ENCODE measurements at places on chromosomes 16 and 17.

GRCh38 chr16:87245511-87245910 is 71.7 kb downstream of the C16orf95 start:
- DNase-seq: no peak

DNA sequence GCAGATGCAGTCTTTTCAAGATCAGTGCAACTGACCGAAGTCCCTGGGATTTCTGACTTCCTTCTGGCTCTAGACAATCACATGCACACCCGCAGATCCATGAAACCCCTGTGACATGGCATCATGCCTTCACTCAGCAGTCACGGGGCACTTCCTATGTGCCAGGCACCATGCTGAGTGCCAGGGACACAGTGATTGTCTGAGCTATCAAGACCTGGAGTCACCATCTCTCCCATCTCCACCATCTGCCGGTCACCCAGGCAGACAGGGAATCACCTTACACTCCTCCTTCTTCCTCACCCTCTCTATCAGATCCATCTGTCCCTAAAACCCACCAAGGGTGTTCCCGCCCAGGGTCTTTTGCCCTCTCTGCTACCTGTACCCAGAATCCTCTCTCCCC is 5.3 kb downstream of the BEAN1 start:
- no peak for DNase-seq

DNA sequence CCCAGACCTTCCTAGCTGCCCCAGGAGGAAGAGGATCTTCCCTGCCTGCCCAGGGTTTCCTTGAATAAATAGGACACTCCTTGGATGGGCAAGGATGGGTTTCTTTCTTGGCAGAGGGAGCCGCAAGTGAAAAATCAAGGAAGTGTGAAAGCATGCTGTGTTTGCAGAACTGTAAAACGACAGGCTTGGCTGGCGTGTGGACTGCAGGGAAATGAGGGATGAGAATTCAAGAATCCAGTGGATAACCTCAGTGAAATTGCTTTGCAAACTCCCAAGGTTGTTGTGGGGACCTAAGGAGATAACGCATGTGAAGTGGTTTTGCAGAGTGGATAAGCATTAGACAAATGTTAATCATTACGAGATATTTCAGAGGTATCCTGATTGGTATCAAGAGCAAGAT is 20.4 kb downstream of the GPR139 start:
- no peak for DNase-seq

GRCh38 chr17:36142235-36142634 is 34.2 kb downstream of the TBC1D3B start:
- peak; percentile 9 for DNase-seq

DNA sequence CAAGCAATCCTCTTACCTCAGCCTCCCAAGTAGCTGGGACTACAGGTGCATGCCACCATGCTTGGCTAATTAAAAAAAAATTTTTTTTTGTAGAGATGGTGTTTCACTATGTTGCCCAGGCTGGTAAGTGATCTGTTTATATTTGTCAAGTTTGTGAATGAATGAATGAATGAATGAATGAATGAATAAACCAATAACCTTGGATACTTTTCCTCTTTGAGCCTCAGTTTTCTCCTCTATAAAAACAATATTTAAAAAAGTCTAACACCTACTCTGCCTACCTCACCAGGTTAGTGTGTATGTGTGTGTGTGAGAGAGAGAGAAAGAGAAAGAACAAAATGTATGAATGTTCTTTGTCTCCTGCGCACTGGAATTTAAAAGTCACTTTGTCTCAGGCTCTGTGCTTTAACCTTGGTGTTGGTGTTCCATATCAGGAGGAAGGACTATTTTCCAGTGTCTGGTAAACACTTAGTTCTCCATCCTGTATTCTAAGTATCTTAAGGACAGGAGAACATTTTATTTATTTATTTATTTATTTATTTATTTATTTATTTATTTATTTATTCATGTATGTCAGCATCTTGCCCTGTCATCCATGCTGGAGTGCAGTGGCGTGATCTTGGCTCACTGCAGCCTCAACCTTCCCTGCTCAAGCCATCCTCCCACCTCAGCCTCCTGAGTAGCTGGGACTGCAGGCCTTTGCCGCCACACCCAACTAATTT is 27.1 kb downstream of the CHD9 start:
- no peak for DNase-seq

DNA sequence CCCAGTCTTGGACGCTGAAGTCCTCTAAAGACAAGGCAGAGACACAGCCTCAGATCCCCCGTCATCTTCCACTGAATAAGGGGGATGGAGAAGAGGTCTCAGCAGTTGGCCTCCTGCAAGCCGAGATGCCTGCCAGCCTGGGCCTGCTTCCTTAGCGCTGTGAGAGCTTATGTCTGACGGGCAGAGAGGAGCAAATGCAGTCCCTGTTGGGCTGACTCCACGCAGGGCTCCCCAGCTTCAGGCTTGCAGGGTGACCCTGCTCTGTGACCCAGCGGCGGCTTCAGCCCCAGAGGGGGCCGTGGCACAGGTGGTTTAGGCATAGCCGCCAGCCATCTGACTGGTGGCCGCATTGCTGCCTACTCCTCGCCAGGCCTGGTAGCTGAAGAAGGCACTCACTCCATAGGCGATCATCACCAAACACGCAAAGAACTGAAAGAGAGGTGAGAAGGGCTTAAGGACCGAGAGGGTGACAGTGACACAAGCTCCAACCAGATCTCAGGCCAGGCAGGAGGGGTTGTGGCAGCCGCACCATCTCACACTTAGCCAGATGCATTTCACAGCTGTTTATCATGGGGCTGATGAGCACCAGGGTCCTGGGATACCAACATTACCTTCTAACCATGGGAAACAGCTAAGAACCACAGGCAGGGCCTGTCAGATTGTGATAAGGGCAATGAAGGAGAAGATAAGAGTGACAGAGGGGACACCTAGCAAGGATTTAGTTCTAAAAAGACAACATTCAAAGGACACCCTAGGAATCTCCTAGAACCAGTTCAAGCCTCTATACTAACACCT is 11.7 kb downstream of the ARL2BP start:
- DNase-seq: peak; percentile 27

DNA sequence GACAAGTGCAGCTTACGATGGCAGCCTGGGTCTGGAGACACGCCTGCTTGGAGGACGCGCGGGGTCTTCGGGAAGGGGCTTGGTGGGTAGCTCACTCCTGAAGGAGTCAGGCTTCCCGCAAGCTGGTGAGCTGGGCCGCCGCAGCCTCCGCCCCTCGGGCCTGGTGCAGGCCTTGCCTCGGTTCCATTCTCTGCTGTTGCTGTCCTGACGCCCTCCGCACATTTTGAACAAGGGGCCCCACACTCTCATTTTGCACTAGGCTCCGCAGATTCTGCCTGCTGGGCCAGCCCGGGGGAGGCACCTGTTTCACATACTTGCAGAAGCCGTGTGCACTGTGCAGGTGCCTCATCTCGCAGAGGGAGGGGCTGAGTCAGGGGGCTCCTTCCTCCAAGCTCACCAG is 31.9 kb upstream of the CBX4 start:
- no peak for DNase-seq

- DNase-seq: peak; percentile 30
Measured at GRCh38 chr17:55436224-55437158, 14.9 kb upstream of the MMD start.

GRCh38 chr17:35743626-35744328 is 9.3 kb downstream of the GAS2L2 start:
- DNase-seq: peak; percentile 67

DNA sequence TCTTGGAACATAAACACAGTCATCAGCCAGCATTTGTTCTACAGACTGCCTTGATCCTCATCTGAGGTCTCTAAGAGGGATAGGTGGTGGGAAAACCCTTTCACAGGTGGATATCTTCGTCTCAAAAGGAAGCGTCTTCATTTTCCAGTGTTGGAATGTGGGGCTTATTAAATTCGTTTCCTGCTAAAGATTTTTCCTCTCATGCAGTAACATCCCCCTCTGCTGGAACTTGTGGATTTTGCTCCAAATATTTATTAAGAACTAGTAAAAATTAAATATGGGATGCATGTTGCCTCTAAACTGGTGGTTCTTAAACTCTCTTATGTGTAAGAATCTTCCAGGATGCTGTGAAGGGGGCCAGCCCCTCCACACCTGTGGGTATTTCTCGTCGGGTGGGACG is 20.1 kb upstream of the MLYCD start:
- DNase-seq: peak; percentile 40

- DNase-seq: no peak
Measured at GRCh38 chr17:57809879-57810278, 40.0 kb downstream of the MRPS23 start.

DNA sequence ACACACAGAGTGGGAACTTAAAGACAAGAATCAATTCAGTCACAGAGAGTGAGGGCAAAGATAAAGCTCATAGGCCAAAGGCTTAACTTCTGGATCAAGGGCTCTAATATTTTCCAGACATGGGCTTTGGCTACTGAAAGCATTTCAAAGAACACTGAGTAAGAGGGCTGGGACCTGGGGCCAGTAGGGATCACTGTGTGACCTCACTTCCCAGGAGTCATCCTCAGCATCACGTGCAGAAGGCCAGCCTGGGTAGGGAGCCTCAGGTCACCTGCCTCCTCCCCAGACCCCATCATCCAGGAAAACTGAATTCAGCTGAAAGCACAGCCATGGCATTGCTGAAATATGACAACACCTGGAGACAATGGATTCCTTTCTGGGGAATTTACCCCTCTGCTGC is 163.5 kb downstream of the RAB11FIP4 start:
- no peak for DNase-seq

DNA sequence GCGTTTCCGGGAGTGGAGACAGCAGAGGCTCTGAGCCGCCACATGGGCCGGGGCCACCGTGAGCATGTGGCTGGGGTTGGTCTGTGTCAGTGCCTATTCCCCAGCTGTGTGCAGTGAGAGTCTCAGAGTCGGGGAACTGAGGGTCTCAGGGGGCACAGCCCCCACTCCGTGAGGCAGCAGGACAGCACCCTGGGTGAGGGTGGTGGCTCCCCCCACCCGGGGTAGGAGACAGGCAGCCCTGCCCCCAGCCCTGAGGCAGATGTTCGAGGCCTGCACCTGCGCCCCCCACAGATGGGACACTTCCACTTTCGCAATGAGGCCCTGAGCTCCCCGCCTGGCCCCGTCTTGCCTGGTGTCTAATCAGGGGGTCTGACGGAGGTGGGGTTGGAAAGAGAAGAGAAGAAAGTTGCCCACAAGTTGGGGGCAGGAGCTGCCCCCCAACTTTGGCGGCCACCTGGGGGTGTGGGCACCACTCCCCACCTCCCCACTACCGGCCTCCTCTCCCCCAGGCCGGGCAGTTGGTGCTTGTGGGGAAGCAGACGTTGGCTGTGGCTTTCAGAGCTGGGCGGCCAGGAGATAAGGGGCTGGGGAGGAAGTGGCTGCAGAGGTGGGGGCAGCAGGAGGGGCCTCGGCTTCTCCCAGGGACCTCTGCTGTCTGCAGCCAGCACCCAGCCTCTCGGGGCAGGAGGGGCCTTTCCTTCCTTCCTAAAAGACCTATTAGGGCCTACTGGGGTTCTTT is 1.8 kb upstream of the CBFA2T3 start:
- DNase-seq: peak; percentile 97

- peak; percentile 54 for DNase-seq
Measured at GRCh38 chr16:2777903-2778629, 986 bp upstream of the ELOB start.

GRCh38 chr17:43601280-43602039 is 55.3 kb upstream of the ETV4 start:
- DNase-seq: no peak

GRCh38 chr17:51540151-51540550 is 279.8 kb downstream of the UTP18 start:
- no peak for DNase-seq
